WTC11 (cell line): ENCODE measurements at places on chromosomes 13 and 19. TPM values are rescaled to one million over a fixed set of nuclear protein-coding genes. Genes with fewer than 3 reads are reported as not detected.

DNA sequence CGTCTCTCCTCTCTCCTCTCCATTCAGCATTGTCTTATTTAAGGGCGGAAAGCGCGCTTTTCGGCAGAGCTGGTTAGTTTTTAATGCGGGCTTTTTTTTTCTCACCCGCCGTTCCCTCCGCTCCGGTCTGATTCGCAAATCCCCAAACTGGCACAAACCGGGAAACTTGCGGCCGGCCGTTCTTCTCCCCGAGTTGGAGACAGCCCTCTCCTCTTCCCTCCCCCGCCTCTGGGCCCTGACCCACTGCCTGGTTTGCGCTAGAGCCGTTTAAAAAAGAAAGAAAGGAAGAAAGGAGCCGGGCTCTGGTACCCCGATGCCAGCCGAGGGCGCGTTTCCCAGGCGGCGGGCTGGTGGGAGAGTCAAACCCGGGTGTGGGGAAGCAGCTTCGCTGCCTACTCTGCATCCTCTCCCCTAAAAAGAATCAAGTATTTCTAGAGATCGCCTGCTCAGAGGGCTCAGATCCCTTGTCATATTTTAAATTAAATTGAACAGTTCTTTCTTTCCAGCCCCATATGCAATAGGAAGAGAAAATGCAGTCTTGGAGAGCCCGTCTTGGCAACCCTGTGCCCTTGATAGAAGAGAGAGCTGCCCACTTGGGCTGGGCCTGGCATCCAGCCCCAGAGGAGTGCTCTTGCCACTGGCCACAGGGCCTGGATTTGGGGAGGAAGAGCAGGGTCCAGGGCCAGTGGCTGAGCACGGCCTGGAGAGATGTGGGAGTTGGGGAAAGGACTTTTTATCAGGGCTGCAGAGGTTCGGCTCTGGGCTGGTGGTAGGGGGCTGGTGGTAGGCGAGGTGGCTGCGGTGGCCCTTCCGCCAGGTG lies 19.0 kb downstream of the NFIX start:
- DNase-seq = peak; percentile 73

GRCh38 chr13:36981156-36981743 lies 17.9 kb downstream of the ALG5 start:
- DNase-seq = no peak

- DNase-seq = no peak
Measured at GRCh38 chr19:10068205-10068604, 17.9 kb upstream of the SHFL start.

GRCh38 chr19:51807925-51808324 lies 13.0 kb downstream of the FPR3 start:
- no peak for DNase-seq

GRCh38 chr19:31139871-31140505 lies 209.2 kb downstream of the TSHZ3 start:
- DNase-seq = no peak

GRCh38 chr19:38715555-38715954 lies 28.7 kb downstream of the CAPN12 start:
- DNase-seq = no peak

- no peak for DNase-seq
Measured at GRCh38 chr19:869245-870177, 10.0 kb downstream of the CFD start.

GPR12 gene
- total RNA-seq = 0.07 to 0.09 TPM in 2 of 3 replicates, not detected in the other

C3 gene
- 7.0 to 9.3 TPM (median 8.9 TPM) in 3 replicates for total RNA-seq

GRCh38 chr13:28047757-28048388 lies 52.5 kb downstream of the FLT3 start:
- no peak for DNase-seq

DNA sequence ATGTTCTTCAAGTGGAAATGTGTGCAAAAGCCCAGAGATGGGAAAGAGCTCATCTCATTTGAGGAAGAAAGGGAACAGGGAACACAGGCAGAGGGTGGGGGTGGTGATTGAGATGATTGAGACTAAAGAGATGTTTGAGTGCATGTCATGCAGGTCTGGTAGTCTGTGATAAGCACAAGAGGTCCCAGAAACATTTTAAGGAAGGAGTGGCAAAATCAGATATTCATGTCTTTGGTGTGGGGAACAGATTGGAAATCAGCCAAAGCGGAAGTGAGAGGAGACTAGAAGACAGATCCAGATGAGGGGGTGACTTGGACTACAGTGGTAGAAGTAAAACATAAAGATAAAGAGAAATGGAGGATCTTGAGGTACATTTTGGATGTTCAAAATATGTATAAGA lies 39.4 kb upstream of the DACH1 start:
- no peak for DNase-seq

DNA sequence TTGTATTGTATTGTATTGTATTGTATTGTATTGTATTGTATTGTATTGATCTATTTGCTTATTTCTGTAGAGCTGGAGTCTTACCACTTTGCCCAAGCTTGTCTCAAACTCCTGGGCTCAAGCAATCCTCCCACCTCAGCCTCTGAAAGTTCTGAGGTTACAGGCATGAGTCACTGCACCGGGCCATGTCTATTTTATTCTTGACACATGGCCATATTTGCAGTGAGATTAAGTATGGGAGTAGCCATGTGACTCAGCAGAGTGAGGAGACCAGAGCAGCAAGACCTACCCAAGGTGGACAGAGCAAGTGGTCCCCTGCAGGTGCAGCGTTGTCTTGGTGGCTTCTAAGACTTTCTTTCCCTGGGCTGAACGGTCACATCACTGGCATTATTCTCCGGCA lies 49.1 kb upstream of the UBAC2 start:
- no peak for DNase-seq

DNA sequence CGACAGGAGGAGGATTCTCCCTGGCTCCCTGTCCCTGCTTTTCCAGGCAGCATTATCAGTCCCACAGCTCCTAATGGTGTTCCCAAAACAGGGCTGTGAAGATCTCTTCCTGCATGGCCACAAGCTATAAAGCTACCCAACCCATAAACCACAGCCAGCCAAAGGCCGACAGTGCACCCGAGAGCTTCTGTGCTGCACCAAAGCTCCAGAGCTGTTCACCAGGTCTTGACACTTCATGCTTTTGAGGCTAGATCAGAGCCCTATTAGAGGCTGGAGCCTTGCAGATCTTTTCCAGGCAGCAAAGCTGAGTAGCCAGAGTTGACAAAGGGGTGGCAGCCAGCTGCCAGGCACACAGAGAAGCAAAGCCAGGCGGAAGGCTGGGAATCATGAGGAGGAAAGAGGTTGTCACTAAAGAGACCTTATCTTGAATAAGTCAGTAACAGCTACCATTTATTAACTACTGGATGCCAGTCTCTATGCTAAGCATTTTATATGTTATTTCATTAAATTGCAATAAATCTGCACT lies 180.4 kb downstream of the KATNAL1 start:
- DNase-seq = no peak

- DNase-seq = no peak
Measured at GRCh38 chr19:30364866-30365800, 7.1 kb upstream of the ZNF536 start.
